ENCODE measurements at places on chromosomes 12 and 14.

- DNase-seq, result no peak
Measured at GRCh38 chr14:74160763-74161162, 76.0 kb downstream of the LIN52 start.

DNA sequence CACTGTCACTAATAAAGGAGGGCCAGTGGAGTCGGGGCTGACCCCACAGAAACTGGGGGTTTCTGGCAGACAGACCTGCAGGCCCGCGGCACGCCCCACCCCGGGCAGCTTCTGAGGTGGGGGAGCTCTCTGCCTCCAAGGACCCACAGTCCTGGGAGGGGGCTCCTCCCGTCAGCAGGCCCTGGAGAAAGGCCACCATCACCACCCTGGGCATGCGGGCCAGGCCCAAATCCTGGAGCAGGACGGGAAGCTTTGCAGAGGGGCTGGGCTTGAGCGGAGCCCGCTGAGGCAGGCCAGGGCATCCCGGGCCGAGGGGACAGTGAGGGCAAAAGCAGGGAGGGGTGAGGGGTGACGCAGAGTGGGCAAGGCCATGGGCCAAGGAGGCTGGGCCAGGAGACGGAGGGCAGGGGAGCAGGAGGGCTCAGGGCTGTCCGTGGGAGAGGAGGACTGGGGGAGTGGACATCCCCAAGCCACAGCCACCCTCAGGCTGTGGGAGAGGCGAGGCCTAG, 11.1 kb upstream of the GPR132 start:
- DNase-seq, result no peak

DNA sequence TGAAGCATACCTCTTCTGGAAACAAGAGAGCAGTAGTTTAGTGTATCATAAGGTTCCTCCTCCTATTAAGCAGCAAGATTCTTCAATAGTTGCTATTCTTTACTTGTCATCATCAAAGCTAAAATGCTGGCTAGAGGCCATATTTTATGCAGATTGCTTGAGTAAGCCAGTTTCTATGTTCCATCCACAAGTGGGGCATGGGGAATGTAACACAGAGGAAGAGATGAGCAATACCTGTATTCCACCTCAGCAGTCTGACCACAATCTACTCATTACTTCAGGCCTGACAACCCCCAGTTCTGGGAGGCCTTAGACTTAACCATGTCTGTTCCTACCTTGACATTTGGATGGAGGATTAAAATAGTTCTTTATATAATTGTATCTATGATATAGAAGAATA, 423.6 kb downstream of the BTG1 start:
- no peak for DNase-seq

DNA sequence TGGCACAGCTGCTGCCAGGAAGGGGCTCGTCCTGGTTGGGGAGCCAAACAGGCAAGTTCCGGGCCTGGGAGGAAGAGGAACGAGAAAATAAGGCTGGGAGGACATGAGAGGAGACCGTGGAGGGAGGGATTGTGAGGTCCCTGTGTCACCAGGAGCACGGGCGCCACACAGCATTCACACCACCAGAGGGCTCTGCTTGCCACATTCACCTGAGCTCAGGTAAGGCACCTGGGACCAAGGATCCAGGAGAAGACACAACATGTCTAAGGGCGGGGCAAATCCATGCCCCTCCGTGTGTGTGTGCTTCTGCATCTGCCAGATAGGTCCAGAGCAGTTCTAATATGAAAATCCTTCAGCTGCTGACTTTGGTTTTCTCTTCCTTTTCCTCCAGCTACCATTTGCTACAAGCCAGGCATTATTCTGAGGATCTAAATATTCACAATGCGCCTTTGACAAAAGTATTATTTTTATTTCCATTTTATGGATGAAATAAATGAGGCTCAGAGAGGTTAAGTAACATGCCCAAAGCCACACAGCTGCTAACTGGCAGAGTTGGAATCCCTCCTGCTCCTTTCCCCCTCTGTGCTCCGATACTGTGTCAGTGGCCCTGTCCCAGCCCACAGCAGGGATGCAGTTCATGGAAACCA, 14.6 kb downstream of the RAPGEF3 start:
- no peak for DNase-seq

DNA sequence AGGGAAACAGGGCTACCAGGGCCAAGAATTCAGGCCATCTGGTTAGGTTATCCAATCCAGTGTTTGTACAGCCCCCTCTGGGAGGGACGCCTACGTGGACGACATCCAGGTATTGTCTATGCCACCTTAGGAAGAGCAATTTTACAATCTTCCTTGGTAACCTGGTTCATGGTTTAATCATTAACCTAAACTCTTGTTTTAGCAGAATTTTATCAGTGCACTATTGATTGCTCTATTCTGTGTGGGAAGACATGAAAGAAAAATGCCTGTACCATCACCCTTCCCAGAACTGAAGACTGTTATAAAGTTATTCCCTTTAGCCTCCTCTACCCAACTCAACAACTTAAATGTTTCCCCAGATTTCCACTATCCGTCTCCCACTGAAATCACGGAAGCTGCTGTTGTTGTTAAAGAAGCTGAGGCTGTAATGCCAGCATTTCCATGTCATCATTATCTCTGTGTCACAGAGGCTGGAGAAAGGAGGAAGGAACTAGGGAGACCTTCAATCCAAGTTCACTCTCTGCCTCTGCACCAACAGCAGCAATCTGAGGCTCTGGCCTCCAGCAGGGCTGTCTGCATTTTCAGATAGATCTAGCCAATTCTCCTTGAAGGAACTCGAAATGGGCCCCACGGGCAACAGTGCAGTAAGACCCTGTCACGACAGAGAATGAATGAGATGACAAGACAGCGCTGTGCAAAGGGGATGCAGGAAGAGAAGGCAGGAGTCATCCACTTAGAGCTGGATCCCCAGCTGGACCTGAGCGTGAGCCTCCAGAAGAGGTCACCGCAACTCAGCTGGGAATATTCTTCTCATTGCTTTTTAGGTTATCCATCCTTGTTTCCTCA, 183.4 kb upstream of the GZMB start:
- peak; percentile 55 for DNase-seq

DNA sequence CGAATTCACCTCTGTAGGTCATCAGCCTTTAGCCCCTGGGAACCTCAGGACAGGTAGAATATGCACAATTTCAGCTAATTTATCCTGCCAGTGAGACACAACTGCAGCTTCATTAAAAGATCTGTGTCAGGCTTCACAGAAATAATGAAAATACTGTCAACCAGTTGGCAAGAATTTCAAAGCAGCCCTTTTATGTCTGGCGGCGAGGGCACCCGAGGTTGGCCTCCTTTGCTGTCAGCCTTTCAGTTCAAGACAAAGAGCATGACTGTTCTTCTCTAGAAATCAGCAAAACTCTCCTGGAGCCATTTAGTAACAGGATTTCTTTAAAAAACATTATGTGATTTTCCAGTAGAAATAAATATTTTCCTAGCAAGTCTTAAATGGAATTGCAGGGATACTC, 75.9 kb downstream of the BBS10 start:
- DNase-seq, result no peak

- DNase-seq, result no peak
Measured at GRCh38 chr12:98572010-98572409, 21.5 kb upstream of the SLC25A3 start.

DNA sequence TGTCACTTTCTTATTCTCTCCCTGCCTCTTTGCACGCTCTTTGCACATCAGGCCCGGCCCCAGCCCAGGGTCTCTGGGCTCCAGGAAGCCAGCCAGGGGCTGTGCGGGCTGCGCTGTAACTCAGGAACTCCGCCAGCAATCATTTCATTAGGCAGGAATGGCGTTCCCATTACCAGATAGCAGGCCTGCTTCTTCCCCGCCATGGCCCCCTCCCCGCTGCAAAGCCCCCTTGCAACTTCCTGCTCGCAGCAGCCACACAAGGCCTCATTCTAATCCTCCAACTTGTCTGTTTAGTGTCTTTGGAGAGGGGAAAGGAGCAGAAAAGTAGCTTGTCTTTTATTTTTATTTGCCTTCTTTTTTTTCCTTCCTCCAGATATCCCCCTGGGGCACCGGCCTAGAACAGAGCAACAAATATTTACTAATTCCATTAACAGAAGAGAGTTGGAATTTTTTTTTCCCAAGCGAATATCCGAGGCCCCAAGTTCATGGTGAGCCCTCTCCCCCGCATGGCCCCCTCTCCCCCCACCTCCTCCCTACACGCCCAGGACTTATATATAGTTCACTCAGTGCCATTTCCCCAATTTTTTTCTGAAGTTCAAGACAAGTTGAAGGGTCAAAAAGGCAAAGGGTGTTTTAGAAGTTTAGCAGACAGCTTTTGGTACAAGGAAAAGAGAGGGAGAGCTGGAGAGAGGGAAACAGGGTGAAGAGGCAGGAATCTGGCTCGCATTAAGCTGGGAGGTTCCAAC, 329.4 kb upstream of the TBX3 start:
- no peak for DNase-seq

- DNase-seq, result no peak
Measured at GRCh38 chr12:14186193-14186502, 179.3 kb upstream of the ATF7IP start.

DNA sequence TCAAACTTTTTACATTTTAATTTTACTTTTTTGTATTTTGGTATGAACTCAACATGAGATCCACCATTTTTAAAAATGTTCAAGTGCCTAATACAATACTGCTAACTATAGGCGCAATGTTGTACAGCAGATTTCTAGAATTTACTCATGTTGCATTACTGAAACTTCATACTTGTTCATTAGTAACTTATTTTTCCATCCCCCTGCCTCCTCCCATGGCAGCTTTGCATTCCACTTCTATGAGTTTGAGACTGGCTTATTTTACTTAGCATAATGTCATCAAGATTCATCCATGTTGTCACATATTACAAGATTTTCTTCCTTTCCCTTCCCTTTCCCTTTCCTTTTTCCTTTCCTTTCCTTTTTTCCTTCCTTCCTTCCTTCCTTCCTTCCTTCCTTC, 825.9 kb downstream of the SLC16A7 start:
- DNase-seq, result no peak

DNA sequence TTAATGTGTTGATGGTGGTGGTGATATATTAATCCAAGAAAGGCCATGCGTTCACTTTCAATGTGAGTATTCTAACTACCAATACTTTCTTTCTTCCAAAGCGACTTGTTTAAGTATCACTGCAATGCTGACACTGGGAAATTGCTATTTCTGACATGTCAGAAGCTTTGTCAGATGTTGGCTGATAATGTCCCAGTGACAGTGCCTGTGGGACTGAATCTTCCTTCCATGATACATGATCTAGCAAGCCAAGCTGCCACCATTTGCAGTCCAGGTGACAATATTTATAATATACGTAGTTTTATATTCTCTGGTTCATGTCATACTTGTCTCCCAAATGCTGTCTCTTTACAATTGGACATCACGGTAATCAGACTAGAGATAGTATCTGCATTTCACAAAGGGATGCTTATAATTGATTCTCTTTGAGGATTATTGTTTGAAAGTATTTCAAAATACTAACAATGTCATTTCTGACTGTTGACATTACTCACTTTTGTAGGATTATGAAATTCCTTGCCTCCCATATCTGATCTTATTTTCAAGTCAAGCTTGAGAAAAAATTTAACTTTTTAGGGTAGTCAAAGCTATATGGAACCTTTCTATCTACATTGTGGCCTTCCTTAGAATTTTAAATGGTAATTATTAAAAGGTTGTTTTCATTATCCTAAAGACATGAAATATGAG, 57.3 kb downstream of the KNTC1 start:
- DNase-seq, result no peak

DNA sequence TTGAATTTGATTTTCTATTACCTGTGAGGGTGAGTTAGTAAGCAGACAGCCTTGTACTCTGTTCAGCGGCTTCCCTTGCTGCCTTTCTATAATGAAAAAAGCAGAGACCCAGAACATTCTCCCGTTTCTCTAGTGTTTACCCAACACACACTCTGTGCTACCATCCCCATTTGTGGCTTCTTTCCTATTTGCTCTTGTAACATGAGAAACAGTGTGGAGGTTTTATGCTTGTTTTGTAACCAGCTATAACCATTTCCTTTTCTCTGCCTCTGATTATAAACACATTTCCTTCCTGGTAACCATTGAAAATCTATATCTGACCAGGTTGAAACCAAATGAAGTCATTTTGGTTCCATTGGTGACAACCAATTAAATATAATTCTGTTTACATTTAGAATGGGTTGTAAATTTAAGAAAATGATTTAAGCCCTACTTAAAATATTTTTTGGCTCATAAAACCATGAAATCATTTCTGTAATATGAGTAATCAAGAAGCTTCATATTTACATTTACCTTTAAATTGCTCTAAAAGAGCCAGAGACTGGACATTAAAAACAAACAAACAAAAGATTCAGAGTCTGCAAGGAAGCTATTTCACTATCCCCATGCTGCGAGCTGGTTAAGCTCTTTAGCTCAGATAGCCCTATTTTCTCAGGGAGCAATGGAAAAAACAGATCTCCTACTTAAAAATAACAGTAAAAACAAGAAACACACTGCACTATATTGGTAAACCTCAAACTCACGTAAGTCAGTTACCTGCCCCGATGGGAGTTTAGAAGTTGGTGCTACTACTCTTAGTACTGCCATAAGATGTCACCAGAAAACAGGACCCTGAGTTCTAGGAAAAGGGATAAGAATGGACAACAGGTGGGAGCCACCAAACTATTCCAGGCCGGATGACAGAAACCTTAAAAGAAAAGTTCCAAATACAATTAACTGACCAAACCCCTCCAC, 206.5 kb upstream of the EEA1 start:
- DNase-seq, result no peak

DNA sequence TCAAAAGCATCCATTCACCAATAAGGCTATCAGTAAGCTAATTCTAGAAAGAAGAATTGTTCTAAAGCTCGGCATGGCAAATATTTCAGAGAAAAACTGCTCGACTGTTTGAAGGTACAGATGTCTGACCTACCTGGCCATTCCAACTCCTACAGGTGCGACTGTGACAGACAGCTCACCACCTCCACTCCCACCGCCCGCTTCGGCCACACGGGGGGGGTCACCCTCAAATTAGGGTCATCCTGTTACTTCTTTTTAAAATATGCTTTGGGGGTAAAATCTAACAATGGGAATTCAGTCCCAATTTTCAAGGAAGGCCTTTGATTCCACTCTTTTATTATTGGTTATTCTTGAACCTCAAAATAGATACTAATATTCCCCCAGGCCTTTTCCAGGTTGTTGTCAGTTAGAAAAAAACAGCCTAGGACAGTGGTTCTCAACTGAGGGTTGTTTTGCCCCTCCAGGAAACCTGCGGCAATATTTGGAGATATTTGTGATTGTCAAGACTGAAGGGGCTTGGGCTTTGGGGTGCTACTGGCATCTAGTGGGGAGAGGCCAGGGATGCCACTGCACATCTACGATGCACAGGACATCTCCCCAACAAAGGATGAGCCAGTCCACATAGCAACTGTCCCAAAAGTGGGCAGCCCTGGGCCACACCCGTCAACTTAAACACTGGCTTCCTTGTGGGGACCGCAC, 81.2 kb downstream of the BCL11B start:
- DNase-seq, result no peak

DNA sequence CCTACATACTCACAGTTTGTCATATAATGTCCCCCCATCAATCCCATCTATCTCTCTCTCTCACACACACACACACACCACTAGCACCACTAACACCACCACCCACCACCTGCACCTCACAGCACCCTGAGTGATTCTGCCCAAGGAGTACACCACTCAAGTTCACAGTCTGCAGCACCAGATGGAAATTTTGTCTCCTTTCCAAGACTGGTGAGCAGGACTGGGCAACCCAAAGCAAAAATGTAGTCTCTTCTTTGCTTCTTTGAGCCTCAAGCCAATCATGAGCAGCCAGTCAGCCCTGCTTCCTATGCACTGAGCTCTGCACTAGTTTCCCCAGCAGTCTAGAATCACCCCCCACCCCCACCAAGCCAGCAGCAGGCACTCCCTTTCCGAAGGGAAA, 15.0 kb upstream of the ARMH4 start:
- DNase-seq, result no peak

GRCh38 chr12:66085998-66086397, 44.6 kb downstream of the LLPH start:
- no peak for DNase-seq
